Lower lobe of right lung (tissue), 2 donors: ENCODE measurements at places on chromosomes 1 and 21. TPM values are rescaled to one million over a fixed set of nuclear protein-coding genes. Genes with fewer than 3 reads are reported as not detected.
A peak's percentile ranks its signal among the peaks of the same experiment; 100 is the strongest.

The CELA2B gene
- not detected for total RNA-seq

DNA sequence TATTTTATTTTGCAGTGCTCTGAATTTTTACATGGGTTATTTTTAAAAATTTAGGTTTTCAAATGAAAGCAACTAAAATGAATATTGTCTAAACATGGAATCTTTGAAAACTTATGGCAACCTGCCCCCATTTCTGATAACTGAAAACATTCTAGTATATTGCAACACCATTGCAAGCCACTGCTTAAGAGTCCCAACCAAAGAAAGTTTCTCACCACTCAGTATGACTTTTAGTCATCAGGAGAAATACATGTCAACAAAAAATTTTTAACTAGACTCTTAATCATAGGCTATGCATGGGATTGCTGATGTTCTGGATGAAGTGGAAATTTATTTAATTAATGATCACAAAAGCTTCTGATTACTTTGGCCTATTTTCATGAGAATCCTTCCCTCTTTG lies 112.1 kb downstream of the TNFSF18 start:
- H3K27ac ChIP-seq = no peak overlapping the region
- DNase-seq = no peak
- no peaks in the 10 kb centered on the region for H3K27me3 ChIP-seq
- H3K36me3 ChIP-seq = no peaks in the 10 kb centered on the region

DNA sequence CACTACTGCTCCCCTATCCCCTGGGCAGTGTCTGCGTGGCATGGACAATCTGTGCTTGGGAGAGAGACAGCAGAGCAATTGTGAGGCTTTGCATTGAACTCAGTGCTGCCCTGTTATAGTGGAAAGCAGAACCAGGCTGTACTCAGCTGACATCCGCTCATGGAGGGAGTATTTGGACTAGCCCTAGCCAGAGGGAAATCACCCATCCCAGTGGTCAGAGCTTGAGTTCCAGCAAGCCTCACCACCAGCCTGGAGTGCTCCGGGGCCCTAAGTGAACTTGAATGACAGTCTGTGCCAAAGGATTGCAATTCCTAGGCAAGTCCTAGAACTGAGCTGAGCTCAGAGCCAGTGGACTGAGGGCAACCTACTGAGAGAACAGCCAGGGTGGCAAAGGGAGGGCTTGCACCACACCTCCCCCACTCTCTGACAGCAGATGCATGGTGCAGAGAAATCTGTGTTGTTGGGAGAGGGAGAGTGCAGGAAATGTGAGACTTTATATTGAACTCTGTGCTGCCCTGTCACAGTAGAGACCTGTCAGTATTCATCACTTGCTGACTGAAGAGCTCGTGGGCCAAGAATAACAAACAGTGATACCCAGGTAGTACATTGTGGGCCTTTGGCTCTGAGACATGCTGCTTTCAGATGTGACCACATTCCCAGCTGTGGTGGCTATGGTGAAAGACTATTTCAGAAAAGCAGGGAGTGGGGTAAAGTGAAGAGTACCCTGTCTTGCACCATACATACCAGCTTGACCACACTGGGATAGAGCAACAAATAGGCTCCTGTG lies 107.7 kb upstream of the SLC5A9 start:
- H3K36me3 ChIP-seq = no peaks in the 10 kb centered on the region
- no peak overlapping the region for H3K27ac ChIP-seq
- no peak overlapping the region for H3K4me3 ChIP-seq
- DNase-seq = no peak
- H3K27me3 ChIP-seq = no peaks in the 10 kb centered on the region
- H3K4me1 ChIP-seq = no peaks in the 10 kb centered on the region

DNA sequence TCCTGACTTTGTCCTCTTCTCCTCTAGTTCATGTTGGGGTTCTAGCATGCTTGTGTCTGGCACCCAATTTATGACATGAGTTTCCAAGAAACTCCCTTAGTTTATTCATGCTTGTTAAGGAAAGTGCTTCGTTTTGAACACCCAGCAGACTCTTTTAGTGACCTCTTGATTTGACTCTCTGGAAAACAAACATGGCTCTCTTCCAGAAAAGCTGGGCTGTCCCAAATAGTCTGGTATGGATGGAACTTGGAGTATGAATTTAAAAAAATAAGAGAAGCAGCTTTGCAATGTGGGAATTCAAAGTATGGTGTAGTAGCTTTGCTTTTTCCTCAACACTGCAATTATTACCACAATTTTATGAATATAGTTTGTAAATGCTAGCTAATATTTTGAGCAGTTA lies 143.4 kb upstream of the C8B start:
- no peak for DNase-seq
- no peaks in the 10 kb centered on the region for H3K4me1 ChIP-seq
- no peak overlapping the region for H3K27ac ChIP-seq

DNA sequence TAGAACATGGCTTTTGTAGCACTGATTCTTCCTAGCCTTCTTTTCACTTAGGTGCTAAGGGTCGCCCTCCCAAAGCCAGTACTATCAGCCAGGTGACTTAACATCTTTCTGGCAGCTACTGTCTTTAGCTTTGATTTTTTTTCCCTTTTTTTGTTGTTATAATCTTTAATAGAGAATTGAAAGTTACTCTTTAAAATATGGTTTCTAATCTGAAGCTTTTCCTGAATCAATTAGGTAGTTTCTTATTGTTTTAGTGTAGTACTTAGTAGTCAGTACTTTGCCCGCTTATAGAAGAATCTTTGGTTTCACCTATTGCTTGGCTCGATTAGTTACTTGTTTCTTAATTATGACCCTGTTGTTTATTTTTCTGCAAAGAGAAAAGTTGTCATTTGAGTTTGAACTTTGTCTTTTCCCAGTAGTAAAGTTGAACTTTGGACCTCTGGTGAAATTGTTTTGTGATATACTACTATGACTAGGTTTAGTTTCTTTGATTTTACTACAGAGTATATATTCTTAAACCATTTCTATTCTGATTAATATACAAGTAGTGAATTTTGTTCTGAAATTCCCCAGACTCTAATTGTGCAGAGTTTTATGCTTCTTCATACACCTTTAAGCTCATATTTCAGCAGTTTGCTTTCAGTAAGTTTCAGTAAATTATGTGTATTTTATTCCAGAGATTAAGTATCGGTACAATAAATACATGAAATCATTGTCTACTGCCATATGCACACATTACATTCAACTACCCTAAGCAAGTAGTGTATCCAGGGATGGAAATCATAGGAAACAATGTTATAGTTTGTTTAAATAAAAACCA lies 3.9 kb downstream of the MAGI3 start:
- DNase-seq = no peak
- H3K4me1 ChIP-seq = peaks cover 4% of the 10 kb centered on the region
- H3K27ac ChIP-seq = peak overlapping the region; percentile 4
- no peaks in the 10 kb centered on the region for H3K27me3 ChIP-seq
- H3K36me3 ChIP-seq = no peaks in the 10 kb centered on the region

- no peak for DNase-seq
- H3K36me3 ChIP-seq = no peaks in the 10 kb centered on the region
- no peaks in the 10 kb centered on the region for H3K27me3 ChIP-seq
- no peak overlapping the region for H3K4me3 ChIP-seq
- peaks cover 16% of the 10 kb centered on the region for H3K4me1 ChIP-seq
Observed at GRCh38 chr1:15680561-15681348, 3.4 kb upstream of the PLEKHM2 start.

- no peak overlapping the region for H3K27ac ChIP-seq
- no peaks in the 10 kb centered on the region for H3K36me3 ChIP-seq
- DNase-seq = no peak
- no peak overlapping the region for H3K4me3 ChIP-seq
Observed at GRCh38 chr1:17112076-17112475, 7.2 kb downstream of the PADI2 start.

DNA sequence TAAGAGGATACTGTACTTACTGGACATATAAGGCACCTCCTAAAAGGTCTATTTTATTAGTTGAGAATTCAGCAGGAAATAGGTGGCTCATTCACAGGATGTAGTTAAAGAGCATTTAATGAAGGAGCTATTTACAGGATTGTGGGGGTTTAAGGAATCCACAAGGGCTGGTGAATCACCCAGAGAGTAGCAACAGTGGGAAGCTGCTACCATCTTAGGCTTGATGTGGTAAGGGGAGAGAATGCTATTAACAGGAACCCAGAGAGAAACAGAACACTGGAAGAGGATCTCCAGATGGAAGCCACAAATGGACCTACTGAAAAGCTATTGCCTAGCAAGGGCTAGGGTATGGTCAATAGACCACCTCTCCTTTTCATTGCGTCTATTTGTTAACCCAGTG lies 52.0 kb upstream of the COL11A1 start:
- no peaks in the 10 kb centered on the region for H3K27me3 ChIP-seq
- H3K36me3 ChIP-seq = no peaks in the 10 kb centered on the region
- no peaks in the 10 kb centered on the region for H3K4me1 ChIP-seq
- DNase-seq = no peak
- H3K4me3 ChIP-seq = no peak overlapping the region

The AADACL3 gene
- total RNA-seq = not detected

DNA sequence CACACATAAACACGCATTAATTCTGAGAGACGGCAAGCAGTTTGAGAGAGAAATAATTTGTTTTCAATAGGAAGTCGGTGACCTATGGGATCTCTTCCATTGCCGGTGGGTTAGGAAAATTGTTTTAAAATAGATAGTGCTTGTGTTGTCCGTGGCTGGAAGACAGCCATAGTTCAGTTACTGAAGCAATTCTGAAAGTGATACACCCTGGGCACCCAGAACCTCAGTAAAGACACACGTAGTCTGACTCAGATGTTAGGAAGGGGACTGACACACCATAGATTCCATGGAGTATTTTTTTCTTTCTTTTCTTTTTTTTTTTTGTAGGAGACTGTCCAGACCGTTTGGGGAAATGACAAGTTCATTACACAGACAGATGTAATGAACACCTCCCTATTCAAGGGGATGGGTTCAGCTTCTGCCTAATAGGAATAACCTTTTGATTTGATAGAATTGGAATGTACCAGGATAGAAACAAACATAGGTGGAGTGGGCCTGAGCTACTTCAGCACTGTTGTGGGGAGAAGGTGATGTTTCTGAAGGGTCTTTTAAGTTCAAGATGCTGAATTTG lies 1.6 kb downstream of the C1orf21 start:
- H3K27me3 ChIP-seq = no peaks in the 10 kb centered on the region
- peak overlapping the region; percentile 77 for H3K27ac ChIP-seq
- no peak for DNase-seq
- H3K4me3 ChIP-seq = peak overlapping the region; percentile 77
- H3K4me1 ChIP-seq = peaks cover 36% of the 10 kb centered on the region
- H3K36me3 ChIP-seq = no peaks in the 10 kb centered on the region

DNA sequence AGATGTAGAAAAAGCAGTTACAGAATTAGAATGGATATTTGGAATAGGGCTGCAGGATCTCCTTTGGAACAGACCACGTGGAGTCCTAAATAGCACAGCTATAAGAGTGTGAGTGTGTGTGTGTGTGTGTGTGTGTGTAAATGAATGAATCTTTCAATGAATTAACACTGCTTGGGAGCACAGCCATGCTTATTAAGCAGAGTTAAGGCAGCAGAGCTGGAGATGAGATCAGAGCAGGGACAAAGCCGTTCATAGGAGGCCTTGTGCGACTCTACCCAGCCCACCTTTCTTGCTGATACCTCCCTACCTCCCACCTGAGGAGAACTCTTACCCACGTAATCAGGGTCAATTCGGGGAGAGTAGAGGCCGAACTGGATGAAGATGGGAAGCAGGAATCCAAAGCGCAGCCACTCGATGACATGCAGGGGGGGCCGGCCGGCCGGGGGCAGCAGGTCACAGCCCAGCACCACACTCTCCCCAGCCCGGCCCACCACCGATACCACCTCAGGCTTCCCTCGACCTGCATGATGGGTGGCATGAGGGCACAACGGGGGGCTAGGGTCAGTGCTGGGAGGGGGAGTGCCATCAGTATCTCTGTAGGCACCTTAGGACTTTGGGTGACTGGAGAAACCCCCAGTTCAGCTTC lies 2.7 kb downstream of the IGSF9 start:
- H3K4me1 ChIP-seq = peaks cover 17% of the 10 kb centered on the region
- peaks cover 15% of the 10 kb centered on the region for H3K27me3 ChIP-seq
- H3K4me3 ChIP-seq = no peak overlapping the region
- no peak for DNase-seq
- no peak overlapping the region for H3K27ac ChIP-seq
- H3K36me3 ChIP-seq = no peaks in the 10 kb centered on the region

DNA sequence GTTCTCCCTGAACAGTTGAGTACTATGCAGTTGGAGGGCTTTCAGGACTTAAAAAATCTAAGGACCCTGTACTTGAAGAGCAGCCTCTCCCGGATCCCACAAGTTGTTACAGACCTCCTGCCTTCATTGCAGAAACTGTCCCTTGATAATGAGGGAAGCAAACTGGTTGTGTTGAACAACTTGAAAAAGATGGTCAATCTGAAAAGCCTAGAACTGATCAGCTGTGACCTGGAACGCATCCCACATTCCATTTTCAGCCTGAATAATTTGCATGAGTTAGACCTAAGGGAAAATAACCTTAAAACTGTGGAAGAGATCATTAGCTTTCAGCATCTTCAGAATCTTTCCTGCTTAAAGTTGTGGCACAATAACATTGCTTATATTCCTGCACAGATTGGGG lies 48.7 kb upstream of the LRRC8C start:
- H3K4me3 ChIP-seq = no peak overlapping the region
- no peaks in the 10 kb centered on the region for H3K27me3 ChIP-seq
- no peak overlapping the region for H3K27ac ChIP-seq
- H3K4me1 ChIP-seq = no peaks in the 10 kb centered on the region

DNA sequence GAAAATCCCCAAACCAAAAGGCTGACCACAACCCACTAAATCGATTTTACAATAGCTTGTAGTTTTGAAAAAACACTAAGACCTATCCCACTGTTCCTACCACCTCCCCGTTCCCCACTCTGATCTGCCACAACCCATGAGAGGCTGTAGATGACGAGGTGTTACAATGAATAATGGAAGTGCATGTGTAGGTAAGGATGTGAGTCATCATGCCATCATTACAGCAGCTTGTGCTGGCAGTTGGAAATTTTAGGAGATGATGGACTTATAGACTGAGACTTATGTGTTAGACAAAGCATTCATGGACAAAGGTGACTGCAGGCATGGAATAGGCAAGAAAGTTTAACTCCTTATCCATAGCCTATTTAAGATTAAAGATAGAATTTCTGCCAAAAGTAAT lies 184.7 kb upstream of the CACYBP start:
- H3K27me3 ChIP-seq = no peaks in the 10 kb centered on the region
- DNase-seq = no peak
- no peaks in the 10 kb centered on the region for H3K4me1 ChIP-seq

DNA sequence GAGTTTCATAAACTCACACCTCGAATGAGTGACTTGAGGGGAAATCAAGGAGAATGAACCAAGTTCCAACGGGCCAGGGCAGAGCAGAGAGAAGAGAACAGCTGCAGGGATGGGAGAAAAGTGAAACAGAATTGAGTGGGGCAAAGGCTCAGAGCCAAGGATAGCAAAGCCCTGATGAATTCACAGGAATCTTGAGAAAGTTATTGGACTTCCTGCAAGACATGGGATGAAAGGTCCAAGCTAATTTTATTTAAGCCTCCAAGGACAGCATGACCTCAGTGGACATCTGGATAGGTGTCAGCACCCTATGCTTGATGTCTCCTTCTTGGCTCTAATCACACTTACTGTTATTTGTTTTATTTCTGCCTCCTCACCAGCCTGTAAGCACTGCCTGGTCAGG lies 43.0 kb upstream of the RAVER2 start:
- H3K27me3 ChIP-seq = no peaks in the 10 kb centered on the region
- no peak for DNase-seq
- H3K36me3 ChIP-seq = no peaks in the 10 kb centered on the region

- no peak for DNase-seq
- H3K4me3 ChIP-seq = peak overlapping the region; percentile 15
- peak overlapping the region; percentile 50 for H3K27ac ChIP-seq
- H3K4me1 ChIP-seq = peaks cover 25% of the 10 kb centered on the region
- no peaks in the 10 kb centered on the region for H3K36me3 ChIP-seq
Observed at GRCh38 chr1:61132176-61132638, 49.8 kb downstream of the NFIA start.
